ENCODE measurements at places on chromosomes 13 and 19. TPM values are rescaled to one million over a fixed set of nuclear protein-coding genes. Genes with fewer than 3 reads are reported as not detected.

FBXO27 gene
- total RNA-seq: 2.6 TPM

ZNF441 gene
- total RNA-seq: 2.3 TPM

FGF22 gene
- not detected for total RNA-seq

ZNF497 gene
- total RNA-seq: 1.5 TPM

MAB21L1 gene
- 0.65 TPM for total RNA-seq

ZNF730 gene
- total RNA-seq: 4.2 TPM

FCHO1 gene
- total RNA-seq: 0.91 TPM

CALR3 gene
- not detected for total RNA-seq

SIGLECL1 gene
- total RNA-seq: 0.06 TPM

ZNF77 gene
- 2.5 TPM for total RNA-seq

TGDS gene
- total RNA-seq: 22.2 TPM

ZNF283 gene
- 17.6 TPM for total RNA-seq

CNFN gene
- 2.0 TPM for total RNA-seq

HPN gene
- not detected for total RNA-seq

PEX11G gene
- 0.60 TPM for total RNA-seq

MEIOSIN gene
- total RNA-seq: not detected

FCAR gene
- total RNA-seq: not detected

ZSCAN1 gene
- total RNA-seq: not detected

KLHL1 gene
- total RNA-seq: not detected

CYSLTR2 gene
- not detected for total RNA-seq

SYCN gene
- not detected for total RNA-seq

EDNRB gene
- total RNA-seq: 1.5 TPM

ZNF44 gene
- 8.4 TPM for total RNA-seq

NLRP7 gene
- not detected for total RNA-seq

Data from Daoy (cell line).